Stimulated activated CD8-positive, alpha-beta memory T cell treated with anti-CD3 and anti-CD28 coated beads, Interleukin-7, amount 100 ng/mL, for 1 hour (primary cell): ENCODE measurements at places on chromosomes 3 and 15.

- DNase-seq: no peak
Observed at GRCh38 chr15:35991386-35991785, 445.4 kb upstream of the DPH6 start.

DNA sequence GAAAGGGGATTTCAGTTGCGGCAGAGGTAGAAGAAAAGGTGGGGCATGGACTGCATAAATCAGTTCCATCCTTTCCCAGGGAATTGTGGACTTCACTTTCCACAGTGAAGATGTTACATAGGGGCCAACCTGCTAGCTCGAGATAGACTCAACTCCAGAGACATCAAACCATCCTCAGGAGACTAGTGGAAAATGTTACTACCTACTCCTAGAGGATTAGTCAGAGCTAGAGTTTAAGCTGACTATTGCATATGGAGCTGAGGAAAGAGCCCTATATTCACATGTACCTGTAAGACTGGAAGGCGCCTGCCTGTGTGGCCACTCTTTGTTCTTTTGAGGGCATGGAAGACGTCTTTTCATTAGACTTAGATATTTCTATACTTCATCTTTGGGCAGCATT is 69.2 kb downstream of the KLHL25 start:
- DNase-seq: no peak

DNA sequence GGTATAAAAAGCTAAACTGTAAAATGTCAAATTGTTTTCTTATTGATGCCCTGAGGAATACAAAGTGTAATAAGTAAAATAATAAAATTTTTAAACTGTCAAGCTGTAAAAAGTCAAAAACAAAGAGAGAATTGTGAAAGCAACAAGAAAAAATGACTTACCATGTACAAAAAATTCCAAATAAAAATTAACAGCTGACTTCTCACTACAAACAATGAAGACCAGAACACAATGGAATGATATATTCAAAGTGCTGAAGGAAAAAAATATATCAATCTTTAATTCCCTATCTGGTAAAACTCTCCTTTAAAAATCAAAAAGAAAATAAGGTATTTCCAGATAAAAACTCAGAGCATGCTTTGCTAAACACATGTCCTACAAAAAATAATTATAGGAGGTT is 883.5 kb downstream of the IGSF11 start:
- no peak for DNase-seq

DNA sequence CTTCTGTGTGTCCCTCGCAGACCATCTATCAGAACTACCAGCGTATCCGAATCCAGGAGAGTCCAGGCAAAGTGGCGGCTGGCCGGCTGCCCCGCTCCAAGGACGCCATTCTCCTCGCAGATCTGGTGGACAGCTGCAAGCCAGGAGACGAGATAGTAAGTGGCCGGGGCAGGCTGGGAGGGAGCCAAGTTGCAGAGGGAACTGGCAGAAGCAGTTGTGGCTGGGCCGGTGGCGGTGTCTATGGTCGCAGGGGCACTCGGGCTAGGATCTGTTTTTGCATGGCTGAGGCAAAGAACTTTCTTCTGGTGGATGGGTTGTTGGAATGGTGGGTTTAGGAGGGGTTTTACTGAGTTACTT is 10.1 kb downstream of the MCM2 start:
- DNase-seq: no peak

DNA sequence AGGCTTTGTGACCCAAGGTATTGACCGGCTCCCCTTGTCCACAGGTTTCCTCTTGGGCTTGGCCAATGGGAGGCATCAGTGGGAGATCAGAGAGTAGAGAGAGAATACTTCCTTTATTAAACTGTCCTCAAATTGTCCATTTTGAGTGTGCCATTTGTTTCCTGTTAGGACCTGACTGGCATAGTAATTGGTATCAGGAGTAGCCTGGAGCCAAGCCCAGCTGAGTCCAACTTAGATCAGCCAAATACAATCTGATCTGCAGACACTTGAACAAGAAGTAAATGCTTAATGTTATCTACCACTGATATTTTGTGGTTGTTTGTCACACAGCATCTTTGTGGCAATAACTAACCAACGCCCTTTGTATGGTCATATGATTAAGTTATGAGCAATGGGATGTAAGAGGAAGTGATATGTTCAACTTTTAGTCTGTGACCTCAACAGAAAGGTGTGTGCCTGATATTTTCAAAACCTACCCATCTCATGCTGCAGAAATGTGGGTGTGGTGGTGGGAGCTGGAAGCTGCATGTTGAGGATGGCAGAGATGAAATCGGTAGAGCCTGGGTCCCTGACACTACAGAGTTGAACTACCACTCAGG is 13.3 kb downstream of the MYD88 start:
- no peak for DNase-seq

DNA sequence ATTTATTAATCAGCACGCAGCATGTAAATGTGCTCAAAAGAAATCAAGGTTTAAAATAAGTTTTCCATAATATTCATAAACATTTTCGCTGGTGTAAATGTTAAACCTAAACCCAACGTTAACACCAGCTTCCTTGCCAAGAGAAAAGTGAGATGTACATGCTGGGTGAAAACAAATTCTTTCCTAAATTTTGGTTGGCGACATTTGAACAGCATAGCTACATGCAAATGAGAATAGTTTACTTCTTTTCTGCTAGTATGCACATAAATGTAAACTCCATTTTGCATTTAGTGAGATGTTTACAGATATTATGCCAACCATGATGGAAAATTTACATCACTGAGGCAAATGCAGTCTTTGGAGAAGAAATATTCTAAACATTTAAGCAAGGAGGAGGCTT is 182.2 kb downstream of the GAP43 start:
- DNase-seq: no peak

GRCh38 chr3:178195824-178196223 is 340.4 kb upstream of the KCNMB2 start:
- DNase-seq: no peak

- no peak for DNase-seq
Observed at GRCh38 chr15:90400005-90400758, 12.1 kb downstream of the IQGAP1 start.

- DNase-seq: no peak
Observed at GRCh38 chr3:13629644-13630043, 80.7 kb downstream of the FBLN2 start.

DNA sequence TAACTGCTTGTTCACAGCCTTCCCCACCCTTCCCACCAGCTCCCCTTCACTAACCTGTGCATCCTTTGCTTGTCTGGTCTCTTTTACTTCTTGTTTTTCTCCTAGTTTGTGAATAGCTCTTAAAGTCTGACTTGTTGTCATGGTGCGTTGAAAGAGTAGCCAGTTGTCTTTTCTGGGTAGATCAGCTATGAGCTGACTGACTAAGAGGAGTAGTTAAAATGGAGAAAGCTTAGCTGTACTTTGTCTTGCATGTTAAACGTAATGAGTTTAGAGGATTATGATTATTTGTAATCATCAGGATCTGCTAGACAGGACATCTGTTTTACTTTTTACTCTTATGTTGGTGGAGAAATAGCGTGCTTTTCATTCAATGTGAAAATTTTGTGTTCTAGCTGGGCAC is 35.9 kb downstream of the ATP2C1 start:
- DNase-seq: no peak

DNA sequence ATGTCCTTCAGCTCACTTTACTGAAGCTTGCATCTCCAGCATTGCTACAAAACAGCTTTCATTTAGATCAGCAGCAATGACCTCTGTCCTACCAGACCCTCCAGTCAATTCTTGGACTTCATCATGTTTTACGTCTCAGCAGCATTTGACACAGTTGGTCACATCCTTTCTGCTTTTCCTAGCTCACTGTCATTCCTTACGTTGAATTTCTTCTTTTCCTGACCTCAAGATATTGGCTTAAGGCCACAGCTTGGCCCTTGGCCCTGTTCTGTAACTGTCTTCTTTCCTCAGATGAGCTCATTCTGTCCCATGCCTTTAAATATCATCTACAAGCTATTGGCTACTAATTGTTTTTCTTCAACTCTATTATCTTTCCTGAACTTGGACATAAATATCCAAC is 576.2 kb upstream of the KCNMB2 start:
- no peak for DNase-seq

- DNase-seq: no peak
Observed at GRCh38 chr3:147497286-147497685, 88.1 kb downstream of the ZIC1 start.

DNA sequence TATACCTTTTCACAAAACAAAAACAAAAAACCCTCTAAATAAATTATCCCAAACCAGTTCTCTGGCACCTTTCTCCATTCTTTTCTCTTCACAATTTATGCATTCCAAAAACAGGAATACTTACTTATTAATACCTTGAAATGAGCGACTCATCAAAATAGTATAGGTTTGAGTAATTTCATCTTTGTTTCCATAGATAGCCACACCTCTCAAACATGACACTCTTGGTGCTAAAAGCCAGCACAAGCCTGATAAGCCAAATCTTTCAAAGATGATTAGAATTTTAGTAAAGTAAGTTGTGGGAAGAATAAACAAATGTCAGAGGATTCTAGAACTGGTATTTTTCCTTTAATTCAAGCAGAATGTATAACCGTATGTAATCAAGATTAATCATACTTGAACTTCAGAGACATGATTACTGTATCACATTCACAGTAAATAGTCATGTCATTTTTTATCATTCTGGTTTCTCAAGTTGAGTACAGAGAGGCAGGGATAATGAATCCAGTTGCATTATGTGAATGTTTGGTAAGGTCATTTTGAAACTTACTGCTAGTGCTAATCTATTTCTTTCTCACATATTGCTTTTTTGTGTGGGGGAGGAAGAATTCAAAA is 12.1 kb upstream of the WDR5B start:
- DNase-seq: no peak

DNA sequence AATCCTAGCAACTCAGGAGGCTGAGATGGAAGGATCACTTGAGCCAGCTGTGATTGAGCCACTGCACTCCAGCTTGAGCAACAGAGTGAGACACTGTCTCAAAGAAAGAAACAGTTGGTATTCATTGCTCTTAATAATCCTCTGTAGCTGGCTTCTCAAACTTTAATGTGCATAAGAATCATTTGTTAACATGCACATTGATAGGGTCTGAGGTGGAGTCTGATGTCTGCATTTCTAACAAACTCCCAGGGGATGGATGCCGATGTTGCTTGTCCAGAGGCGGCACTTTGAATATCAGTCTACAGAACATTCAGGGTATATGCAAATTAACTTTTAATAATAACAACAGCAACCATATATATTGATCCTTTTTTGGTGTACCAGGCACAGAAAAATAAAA is 39.9 kb downstream of the NKIRAS1 start:
- DNase-seq: no peak

- DNase-seq: no peak
Observed at GRCh38 chr3:19559724-19560442, 374.1 kb downstream of the EFHB start.

DNA sequence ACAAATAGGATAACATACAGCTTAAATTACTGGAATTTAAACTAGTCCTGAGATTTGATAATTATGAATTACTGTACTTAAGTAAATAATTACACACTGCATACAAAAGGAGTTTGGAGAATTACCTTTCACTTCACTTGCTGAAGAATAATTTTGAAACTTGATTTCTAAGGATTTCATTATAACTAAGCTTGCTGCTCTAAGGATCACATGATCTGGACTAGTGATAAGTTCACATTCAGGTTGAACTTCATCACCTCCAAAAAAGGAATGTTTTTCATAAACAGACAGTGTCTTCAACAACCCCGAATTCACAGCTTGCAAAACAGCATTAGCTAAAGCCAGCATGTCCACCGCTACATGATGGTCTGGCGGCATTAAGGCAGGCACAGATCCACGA is 28.5 kb downstream of the LINS1 start:
- DNase-seq: no peak
